ENCODE measurements at places on chromosomes 4 and X.

DNA sequence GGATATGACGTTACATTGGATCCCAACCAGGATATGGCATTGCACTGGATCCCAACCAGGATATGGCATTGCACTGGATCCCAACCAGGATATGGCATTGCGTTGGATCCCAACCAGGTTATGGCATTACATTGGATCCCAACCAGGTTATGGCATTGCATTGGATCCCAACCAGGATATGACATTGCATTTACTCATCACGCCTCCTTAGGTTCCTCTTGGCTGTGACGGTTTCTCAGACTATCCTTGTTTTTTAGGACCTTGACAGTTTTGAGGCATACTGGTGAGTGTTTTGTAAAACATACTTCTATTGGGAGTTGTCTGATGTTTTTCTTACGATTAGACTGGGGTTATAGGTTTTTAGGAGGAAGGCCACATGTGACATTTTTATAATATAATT is 5.4 kb upstream of the ACSL1 start:
- no peak for DNase-seq

DNA sequence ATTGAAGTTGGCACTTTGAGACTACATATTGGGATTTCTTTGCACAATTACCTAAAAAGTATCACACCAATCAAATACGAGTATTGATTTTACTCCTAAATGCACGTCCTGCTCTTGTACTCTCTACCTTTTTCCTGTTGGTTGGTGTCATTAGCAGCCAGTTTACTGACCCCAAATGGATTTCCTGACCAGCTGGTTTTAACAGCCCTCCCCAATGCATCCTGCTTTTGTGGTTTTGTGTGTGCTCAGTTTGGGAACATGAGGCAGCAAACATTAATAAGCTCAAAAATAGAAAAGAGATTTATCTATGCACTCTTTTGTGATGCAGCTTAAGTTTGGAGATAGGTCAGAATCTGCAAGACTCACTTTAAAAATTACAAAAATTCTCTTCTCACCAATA is 230.3 kb downstream of the MAPK10 start:
- DNase-seq, result no peak

DNA sequence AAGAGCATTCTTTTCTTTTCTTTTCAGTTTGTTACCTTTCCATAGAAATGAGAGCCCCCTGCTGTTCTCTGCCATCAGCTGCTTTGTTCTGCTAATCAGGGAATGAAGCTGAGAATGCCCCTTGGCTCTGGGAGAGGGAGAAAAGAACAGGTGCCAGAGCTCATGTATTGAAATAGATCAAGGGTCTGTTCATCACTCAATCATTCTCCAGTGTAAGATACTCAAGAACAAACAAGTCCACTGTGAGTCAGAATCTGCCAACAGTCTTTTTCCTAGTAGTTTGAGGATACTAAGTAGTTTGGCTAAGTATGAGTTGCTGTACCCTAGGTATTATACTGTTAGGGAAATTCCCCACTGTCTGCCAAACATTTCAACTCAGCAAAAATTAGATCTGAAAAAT is 144.3 kb downstream of the RTL3 start:
- no peak for DNase-seq

- DNase-seq, result no peak
Measured at GRCh38 chrX:17644001-17644400, 93.3 kb upstream of the SCML1 start.

GRCh38 chr4:165855191-165855590 is 17.8 kb upstream of the TLL1 start:
- DNase-seq, result no peak

GRCh38 chrX:96453139-96453538 is 231.5 kb upstream of the DIAPH2 start:
- DNase-seq, result no peak

- no peak for DNase-seq
Measured at GRCh38 chr4:158912390-158912789, 143.6 kb downstream of the FNIP2 start.

GRCh38 chr4:40280586-40280985 is 54.5 kb upstream of the CHRNA9 start:
- no peak for DNase-seq

- DNase-seq, result no peak
Measured at GRCh38 chr4:77676842-77677241, 71.2 kb downstream of the CXCL13 start.

GRCh38 chr4:127888559-127888958 is 7.9 kb downstream of the PLK4 start:
- DNase-seq, result peak; percentile 56

DNA sequence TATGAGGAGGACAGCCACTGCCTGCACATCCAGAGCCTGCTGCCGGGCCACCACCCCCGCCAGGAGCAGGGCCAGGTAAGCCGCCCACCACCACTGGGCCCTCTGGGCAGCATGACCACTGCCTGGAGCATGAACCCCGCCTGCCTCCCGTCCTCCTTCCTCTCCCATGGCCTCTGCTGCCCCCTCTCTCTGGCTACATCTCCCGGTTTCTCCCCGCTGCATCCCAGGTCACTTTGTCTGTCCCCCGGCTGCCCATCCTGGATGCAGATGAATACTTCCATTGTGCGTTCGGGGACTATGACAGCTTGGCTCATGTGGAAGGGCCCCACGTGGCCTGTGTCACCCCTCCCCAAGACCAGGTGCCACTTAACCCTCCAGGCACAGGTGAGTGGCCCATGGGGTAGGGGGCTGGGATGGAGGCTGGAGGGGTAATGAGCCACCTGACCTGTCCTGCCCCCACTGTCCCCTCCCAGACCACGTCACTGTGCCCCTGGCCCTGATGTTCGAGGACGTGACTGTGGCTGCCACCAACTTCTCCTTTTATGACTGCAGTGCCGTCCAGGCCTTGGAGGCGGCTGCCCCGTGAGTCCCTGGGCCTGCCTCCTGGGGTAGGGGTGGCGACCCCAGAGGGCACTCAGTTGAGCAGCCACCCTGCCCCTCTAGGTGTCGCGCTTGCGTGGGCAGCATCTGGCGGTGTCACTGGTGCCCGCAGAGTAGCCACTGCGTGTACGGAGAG is 6.0 kb downstream of the PLXNB3 start:
- no peak for DNase-seq

GRCh38 chrX:57929373-57929772 is 19.1 kb upstream of the ZXDA start:
- no peak for DNase-seq
